ENCODE measurements at places on chromosomes 4 and X.

DNA sequence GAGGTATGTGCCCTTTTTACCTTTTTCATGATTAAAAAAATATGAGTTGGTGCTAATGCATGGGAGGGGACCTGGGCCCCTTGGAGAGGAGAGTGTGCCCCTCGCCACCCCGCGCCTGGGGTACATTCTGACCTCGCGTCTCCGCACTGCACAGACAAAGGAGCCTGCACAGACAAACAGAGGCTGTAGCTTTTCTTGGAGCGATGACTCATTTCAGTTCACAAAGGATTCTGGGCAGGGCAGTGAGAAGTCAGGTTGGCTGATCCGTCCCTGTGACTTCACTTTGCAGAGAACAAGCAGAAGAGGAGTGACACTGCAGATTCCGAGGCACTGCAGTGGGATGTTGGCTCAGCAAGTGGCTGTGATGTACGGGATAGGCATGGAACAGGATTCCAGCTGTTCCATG lies 82.9 kb downstream of the STOX2 start:
- DNase-seq: no peak

DNA sequence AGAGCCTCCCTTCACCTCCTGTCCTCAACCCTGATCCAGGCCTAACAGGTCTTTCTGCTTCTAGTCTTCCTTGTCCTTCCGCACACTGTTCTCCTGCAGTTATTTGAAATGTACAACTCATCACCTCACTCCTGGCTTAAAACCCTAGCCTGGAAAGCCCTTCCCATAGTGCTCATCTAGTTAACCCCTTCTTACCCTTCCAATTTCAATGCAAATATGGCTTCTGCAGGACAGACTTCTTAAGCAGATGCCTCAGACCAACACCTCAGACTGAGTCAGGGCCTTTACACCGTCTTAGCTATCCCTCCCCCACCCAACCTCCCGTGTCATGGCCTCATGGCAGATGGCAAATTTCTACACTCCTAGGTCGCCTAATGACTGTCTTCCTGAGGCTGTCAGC lies 130.4 kb downstream of the BCOR start:
- DNase-seq: no peak

DNA sequence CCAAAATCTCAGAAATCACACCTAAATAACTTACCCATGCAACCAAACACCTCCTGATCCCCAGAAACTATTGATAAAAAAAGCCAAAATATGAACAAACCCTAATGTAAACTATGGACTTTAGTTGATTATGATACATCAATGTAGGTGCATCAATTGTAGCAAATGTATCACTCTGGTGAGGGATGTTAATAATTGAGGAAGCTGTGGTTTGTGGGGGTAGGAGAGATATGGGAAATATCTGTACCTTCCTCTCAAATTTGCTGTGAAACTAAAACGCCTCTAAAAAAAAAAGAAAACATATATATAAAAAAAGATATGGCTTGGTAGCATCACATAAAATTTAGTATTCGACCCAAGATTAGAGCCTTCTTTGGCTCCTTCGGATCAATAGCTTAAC lies 144.3 kb upstream of the CPEB2 start:
- DNase-seq: no peak

GRCh38 chr4:164405774-164406173 lies 348.2 kb upstream of the SMIM31 start:
- DNase-seq: no peak

GRCh38 chr4:3295837-3296624 lies 3.2 kb downstream of the RGS12 start:
- DNase-seq: no peak

- DNase-seq: no peak
Observed at GRCh38 chr4:17866810-17867209, 56.0 kb downstream of the NCAPG start.

- no peak for DNase-seq
Observed at GRCh38 chr4:97759785-97760184, 383.5 kb downstream of the STPG2 start.

- no peak for DNase-seq
Observed at GRCh38 chr4:3280466-3280865, 12.4 kb upstream of the RGS12 start.

- DNase-seq: no peak
Observed at GRCh38 chr4:161920304-161921052, 243.3 kb downstream of the FSTL5 start.

DNA sequence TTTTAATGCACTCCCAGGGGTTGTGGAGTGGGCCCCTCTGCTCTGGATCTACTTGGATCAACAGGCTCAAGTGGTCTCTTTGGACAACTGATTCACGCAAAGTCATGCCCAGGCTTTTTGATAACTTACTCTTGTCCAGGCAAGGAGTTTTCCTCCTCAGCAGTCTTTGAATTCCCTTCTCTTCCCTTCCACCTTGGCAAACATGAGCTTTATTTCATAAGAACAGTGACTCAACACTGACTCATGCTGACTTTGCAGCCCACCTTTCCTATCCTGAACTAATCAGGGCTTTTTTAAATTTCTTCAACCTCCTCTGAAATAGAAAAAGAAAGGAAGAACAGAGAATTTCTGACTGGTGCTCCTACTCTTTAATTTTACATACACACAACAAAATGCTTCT lies 132.1 kb upstream of the LDB2 start:
- no peak for DNase-seq

DNA sequence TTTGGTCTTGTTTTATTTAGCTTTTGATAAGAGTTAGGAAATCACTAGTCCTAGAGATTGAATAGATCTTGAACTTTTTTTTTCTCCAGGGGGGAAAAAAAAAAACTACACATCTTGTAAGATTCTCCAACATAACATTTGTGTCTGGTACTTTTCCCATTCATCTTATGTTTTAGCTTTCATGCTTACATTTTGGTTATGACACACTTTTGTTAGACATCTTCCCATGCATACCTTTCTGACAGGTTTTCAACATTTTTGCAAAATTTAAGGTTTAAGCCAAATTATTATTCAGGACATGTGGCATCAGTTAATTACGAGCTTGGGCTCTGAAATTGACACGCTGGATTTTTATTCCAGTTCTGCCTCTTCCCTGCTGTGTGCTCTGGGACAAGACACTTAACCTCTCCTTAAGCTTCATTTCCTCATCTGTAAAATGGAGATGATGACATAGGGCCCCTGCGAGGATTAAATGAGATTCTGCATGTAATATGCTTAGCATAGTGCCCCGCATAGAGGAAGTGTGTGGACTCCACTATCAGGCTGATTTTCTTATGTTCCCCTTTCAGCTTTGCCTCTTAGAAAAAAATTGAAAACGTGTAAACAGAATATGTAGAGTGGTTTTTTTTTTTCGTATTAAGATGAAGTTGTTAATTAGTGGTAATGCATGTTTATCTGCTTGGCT lies 5.3 kb downstream of the KIT start:
- DNase-seq: no peak

- DNase-seq: no peak
Observed at GRCh38 chr4:136928957-136929411, 603.3 kb downstream of the PCDH18 start.

GRCh38 chrX:107579956-107580355 lies 48.4 kb upstream of the PRPS1 start:
- no peak for DNase-seq

GRCh38 chr4:14841801-14842768 lies 160.2 kb upstream of the CPEB2 start:
- no peak for DNase-seq

DNA sequence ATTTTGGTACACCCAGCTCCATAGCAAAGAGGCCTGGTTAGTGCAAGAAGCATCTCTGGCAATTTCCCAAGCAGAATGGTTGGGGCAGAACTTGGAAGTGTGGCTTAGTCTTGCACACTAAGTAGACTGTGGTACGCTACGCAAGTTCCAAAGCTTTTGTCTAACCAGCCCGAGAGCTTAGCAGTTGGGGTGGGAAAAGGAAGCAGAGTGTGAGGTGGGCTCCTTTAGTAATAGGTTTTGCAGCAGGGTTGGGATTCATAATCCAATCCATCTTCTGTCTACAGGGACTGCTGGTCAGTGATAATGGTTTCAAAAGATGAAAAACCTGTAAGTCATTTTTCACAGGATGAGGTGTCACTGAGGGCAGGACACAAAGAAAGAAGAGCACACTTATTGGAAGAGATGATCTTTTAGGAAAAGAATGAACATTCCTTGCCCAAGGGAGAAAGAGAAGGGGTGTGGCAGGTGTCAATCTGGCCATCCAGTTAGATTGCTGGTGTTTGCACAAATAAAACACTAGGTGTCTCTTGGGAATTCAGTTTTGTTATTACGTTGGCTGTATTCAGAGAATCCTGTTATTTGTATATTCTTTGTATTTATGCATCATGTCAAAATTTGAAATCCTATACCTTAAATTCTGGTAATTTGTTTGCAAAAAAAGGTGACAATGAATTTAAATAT lies 244.3 kb downstream of the GPAT3 start:
- DNase-seq: no peak

GRCh38 chrX:14291666-14292500 lies 237.5 kb upstream of the GLRA2 start:
- DNase-seq: no peak

DNA sequence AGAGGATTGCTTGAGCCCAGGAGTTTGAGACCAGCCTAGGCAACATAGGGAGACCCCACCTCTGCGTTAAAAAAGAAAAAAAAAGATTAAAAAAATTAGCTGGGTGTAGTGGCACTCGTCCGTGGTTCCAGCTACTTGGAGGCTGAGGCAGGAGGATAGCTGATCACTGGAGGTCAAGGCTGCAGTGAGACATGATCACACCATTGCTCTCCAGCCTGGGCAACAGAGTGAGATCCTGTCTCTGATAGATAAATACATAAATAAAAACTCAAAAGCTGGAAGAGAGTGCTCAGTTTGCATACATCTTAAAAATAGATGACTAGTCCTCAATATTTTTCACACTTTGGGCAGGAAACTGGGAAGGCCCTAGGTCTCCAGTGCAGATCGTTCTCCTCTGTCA lies 54.1 kb downstream of the TMEM131L start:
- DNase-seq: no peak

DNA sequence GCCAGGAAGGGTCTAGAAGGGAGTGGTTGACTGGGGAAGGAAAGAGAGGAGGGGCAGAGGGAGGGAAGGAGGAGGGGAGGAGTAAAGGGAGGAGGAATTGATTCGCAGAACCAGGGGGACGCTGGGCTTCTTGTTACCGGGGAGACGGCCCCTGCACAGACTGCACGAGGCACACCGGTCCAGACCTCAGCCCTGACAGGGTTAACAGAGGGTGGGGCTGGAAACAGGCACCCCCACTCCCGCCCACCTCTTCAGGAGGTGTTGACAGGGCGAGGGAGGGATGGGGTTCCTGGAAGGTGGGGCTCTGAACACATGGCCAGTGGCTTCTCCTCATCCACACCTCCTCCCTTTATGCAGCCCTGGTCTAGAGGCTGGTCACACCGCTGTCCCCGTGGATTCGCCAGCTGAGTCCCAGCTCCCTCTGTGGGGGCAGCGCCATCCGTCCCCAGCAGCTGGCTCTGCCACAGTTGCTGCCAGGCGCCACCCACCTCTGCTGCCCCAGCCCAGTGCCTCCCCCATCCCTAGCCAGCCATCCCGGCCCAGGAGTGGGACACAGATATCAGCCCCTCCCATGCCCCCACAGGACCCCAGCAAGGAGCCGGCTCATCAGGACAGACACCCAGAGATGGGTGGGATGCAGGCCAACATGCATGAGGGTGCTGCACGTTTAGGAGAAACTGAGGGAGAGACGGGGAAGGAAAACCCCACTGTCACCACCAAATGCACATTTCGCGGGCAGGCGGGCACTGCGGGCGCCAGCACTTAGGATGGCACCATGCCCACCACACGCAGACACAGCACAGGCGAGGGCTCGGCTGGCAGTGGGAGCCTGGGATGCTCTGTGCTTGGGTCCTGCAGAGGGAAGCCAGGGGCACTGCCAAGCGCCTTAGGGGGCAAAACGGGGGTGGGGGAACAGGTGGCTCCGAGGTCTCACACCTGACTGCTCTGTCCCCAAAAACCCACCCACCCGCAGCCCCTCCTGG lies 87.6 kb downstream of the ABLIM2 start:
- DNase-seq: no peak

DNA sequence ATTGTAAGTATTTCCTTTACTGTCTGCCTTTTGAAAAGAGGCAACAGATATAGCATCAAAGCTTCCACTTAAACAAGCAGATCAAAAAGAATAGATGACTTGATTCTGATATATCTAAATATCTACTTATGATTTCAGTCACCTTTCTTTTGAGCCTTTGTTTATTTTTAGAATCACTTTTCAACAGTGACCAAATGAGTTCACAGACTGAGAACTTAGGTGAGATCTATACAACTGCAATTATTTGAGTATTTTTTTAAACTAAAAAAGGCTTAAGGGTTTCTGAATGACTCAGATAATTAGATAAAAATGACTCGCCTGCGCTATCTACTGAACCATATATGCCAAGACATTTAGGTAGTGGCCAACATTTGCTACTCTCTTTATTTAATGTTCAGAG lies 166.7 kb upstream of the KCNIP4 start:
- no peak for DNase-seq

- DNase-seq: no peak
Observed at GRCh38 chr4:101211146-101211553, 136.2 kb downstream of the PPP3CA start.

- no peak for DNase-seq
Observed at GRCh38 chrX:155262970-155263754, 1.1 kb downstream of the RAB39B start.

GRCh38 chr4:94700298-94700697 lies 57.5 kb upstream of the BMPR1B start:
- DNase-seq: no peak

GRCh38 chrX:79557212-79557611 lies 190.1 kb upstream of the ITM2A start:
- no peak for DNase-seq

- DNase-seq: no peak
Observed at GRCh38 chr4:124931050-124931449, 218.5 kb upstream of the ANKRD50 start.

DNA sequence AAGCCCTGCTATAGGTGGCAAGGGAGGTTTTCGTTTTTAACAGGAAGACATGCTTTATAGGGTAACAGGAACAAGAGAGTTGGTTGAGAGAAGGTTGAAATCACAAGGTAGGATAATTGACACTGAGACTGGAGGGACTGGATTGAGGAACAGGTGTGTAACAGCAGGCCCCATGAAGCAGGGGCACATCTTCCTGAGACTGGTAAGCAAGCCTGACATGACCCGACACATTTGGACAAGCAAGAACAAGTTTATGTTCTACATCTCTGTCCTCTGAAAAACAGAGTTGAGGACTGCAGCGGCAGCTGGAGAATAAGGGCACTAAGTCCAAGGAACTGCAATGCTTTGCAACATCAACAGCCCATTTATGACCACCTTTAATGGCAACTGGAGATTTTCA lies 5.2 kb downstream of the RPS4X start:
- no peak for DNase-seq

- no peak for DNase-seq
Observed at GRCh38 chr4:15547392-15547791, 77.7 kb downstream of the CC2D2A start.

DNA sequence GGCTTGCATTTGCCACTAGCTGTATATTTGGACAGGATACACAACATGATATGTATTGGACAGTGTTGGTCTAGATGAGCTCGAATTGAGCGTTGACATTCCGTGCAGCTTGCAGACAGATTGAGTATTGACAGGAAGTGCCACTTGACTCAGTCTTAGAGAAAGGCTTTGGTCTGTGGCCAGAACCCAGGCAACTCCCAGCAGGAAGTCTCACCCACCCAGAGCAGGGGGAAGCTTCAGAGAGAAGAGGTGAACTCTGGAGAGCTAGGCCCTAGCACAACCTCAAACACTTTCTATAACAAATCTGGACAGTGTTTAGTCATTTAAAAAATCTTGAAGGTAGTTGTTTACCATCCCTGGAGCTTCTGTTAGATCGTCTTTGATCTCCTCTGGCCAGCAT lies 280.5 kb downstream of the FBXW7 start:
- no peak for DNase-seq

- no peak for DNase-seq
Observed at GRCh38 chr4:123598331-123598730, 201.7 kb downstream of the SPRY1 start.
